ENCODE measurements at places on chromosomes 5 and 9. TPM values are rescaled to one million over a fixed set of nuclear protein-coding genes. Genes with fewer than 3 reads are reported as not detected.

The TDRD7 gene
- total RNA-seq: 5.4 TPM

- DNase-seq: no peak
Observed at GRCh38 chr9:81599837-81600236, 89.5 kb downstream of the TLE1 start.

DNA sequence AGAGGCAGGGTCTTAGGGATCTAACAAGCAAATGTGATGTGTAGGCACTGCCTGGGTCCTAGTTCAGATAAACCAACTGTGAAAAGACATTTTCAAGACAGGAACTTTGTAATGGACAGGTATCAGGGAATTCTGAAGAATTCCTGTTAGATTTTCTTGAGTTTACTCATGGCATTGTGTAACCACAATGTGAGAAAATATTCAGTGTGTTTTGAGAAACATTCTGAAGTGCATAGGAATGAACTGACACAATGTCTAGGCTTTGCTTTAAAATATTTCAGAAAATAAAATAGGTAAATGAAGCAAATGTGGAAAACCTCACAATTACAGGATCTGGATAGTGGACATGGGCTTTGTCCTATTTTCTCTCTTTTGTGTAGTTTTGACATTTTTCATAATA, 15.2 kb upstream of the AFAP1L1 start:
- no peak for DNase-seq

DNA sequence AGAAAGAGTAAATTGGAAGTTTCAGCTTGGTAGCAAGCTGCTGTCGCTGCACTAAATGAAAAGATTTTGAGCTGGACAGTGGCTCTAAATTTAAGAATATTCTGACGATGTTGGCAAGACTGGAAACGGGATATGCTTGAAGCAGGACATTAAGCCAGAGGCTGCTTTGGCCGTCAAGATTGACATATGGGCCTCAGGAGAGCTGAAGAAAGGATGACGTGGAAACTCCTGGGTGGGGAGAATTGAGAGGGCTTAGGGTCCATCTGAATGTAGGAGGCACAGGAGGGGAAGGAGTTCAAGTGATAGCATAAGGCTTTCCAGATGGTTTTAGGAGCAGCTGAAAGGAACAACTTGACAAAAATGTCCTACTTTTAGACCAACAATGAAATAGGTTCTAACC, 108.9 kb downstream of the PAPPA start:
- DNase-seq: no peak

Measured in hematopoietic multipotent progenitor cell (in vitro differentiated cells).